ENCODE measurements at places on chromosomes 4 and X.

- H3K4me1 ChIP-seq: no peaks in the 10 kb centered on the region
- no peak overlapping the region for H3K4me3 ChIP-seq
- peaks cover 55% of the 10 kb centered on the region for H3K36me3 ChIP-seq
- H3K27ac ChIP-seq: peak overlapping the region; percentile 56
- no peak for DNase-seq
These were observed 105.8 kb upstream of the CBR4 start for GRCh38 chr4:169115897-169116254.

DNA sequence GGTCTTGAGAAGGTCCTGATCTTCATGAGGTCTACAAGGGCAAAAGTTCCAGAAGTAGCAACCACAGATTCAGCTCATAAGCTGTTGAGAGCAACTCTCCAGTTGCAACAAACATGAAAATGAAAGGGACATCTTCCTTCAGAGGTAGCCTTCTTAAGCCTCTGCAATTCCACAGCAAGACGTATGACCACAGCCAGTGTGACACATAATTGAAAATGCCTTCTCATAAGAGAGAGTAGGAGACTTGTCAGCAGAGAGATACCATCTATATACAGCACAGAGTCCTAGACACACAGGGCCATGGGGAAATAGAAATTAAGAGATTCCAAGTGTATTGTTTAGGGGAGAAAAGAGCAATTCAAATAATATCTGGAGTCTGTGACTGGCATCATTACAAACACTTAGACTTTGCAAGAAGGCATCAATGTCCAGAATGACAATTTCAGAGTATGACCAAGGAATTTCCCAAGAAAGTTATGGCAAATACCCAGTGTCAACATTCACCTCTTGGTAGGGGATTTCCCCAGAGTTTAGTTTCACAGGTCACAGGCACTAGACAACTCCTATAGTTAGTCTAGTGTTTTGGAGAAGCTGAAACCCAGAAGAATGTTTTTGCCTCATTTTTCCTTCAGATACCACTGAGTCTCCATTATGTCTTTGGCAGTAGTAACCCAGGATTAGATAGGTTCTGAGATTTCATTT lies 340.3 kb downstream of the ZNF674 start:
- no peaks in the 10 kb centered on the region for H3K4me1 ChIP-seq
- no peak overlapping the region for H3K4me3 ChIP-seq
- no peak overlapping the region for H3K27ac ChIP-seq
- DNase-seq: no peak
- H3K36me3 ChIP-seq: no peaks in the 10 kb centered on the region

DNA sequence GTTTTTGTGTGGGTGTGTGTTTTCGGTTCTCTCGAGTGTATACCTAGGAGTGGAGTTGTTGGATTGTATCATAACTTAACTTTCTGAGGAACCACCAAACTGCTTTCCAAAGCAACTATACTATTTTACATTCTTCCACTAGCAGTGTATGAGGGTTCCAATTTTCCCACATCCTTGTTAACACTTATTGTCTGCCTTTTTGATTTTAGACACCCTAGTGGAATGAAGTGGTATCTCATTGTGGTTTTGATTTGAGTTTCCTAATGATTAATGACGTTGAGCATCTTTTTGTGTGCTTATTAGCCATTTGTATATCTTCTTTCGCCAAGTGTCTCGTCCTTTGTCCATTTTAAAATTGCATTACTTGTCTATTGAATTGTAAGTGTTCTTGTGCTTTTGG lies 118.6 kb downstream of the REPS2 start:
- H3K36me3 ChIP-seq: no peaks in the 10 kb centered on the region
- H3K27me3 ChIP-seq: no peaks in the 10 kb centered on the region
- no peak for DNase-seq
- no peak overlapping the region for H3K27ac ChIP-seq
- H3K4me1 ChIP-seq: no peaks in the 10 kb centered on the region

DNA sequence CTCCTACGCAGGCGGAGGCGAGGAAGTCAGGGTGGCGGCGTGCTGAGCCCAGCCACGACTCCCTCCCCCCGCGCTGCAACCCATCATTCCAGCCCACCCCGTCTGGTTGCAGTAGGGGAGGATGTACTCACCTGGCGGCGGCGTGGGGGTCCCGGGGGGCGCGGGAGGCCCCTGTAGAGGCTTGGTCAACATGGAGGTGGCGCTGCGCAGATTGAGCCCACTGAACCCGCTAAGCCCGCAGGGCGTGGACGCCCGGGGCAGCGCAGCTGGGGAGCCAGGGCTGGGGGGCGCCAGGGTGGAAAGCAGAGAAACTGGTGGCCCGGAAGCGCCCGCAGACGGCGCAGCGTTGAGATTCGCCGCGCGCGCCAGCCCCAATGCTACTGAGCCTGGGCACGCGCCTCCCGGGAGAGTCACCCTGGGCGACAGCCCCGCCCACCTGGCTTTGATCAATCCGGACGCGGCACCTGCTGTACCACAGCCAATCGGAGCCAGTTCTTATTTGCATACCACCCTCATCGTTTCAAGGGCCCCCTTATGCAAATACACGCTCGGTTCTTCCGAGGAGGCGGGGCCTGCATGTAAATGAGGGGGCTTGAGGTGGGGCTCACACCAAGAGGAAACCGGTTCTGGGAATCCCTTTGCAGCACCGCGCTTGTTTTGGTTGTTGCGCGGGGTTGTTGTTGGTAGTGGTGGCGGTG lies at the start of gene PIM2:
PIM2 (minus strand) TSS at position 382 of the 698 bp plus-strand sequence; CDS start at position 192, 190 bp downstream.
- peaks cover 19% of the 10 kb centered on the region for H3K36me3 ChIP-seq
- DNase-seq: peak; percentile 93
- H3K4me1 ChIP-seq: peaks cover 28% of the 10 kb centered on the region

DNA sequence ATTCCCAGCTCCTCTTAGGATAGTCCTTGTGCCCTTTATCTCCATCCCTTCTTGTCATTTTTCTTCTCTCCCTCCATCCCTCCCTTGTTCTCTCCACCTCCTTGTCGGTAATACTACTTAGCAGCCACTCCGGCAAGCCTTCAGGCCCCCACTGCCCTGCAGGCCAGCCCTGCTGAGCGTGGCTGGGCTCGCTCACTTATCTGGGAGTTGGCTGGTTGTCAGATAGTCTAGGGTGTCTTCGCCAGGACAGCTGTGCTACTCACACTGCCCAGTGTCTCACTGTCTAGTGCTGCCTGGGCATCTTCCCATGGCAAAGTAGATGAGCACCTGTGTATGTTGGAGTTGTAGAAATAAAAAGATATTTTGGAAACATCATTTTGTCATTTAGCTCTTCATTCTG lies 75.0 kb downstream of the STK32B start:
- no peak overlapping the region for H3K27ac ChIP-seq
- DNase-seq: no peak
- no peaks in the 10 kb centered on the region for H3K36me3 ChIP-seq
- H3K4me1 ChIP-seq: no peaks in the 10 kb centered on the region

DNA sequence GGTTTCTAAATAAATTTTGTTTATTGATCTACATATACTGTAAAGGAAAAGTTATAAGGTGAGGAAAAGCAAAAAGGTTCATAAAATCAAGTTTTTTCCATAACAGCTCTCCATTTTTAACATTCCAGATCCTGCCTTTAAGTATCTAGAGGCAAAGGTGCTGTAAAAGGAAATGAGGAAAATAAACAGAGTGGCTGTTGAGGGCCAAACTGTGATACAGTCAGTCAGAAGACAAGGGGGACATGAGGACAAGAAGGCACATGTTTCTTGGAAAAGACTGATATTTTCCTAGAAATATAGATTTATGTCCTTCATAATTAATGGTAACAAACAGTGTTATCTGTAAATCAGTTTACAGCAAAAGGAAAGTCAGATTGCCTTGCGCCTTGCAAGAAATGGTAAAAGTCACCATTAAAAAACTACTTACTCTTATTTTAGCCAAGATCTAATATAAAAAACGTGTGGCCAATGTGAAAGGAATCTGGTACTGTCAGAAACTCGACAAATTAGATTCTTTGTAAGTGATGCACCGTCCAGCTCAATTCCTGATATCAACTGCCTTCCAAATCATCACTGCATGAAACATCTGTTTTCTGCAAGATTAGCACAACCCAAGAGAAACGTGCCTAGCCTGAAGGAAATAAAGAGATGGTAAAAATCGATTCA lies 34.0 kb upstream of the VEGFD start:
- H3K27me3 ChIP-seq: no peaks in the 10 kb centered on the region
- no peak overlapping the region for H3K4me3 ChIP-seq
- H3K27ac ChIP-seq: no peak overlapping the region
- H3K36me3 ChIP-seq: no peaks in the 10 kb centered on the region

- no peak overlapping the region for H3K27ac ChIP-seq
- H3K27me3 ChIP-seq: no peaks in the 10 kb centered on the region
- no peak for DNase-seq
- H3K4me1 ChIP-seq: peaks cover 40% of the 10 kb centered on the region
- peak overlapping the region; percentile 93 for H3K4me3 ChIP-seq
These were observed 1.3 kb downstream of the GAR1 start for GRCh38 chr4:109816894-109817293.

DNA sequence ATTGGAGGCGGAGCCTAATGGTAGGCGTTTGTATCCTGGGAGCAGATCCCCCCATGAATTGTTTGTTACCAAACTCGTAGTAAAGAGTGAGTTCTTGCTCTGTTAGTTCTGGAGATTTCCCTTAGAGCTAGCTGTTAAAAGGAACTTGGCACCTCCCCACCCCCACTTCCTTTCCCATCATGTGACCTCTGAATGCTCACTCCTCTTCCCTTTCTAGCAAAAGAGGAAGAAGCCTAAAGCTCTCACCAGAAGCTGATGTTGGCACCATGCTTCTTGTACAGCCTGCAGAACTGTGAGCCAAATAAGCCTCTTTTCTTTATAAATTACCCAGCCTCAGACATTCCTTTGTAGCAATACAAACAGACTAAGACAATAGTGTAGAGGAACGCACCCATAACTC lies 13.8 kb upstream of the ATOH1 start:
- H3K27ac ChIP-seq: no peak overlapping the region
- H3K4me3 ChIP-seq: no peak overlapping the region

GRCh38 chr4:42905591-42905990 lies 13.1 kb downstream of the GRXCR1 start:
- no peak overlapping the region for H3K27ac ChIP-seq
- no peaks in the 10 kb centered on the region for H3K4me1 ChIP-seq
- no peak for DNase-seq

- H3K36me3 ChIP-seq: no peaks in the 10 kb centered on the region
- no peak overlapping the region for H3K27ac ChIP-seq
- no peak for DNase-seq
- H3K4me1 ChIP-seq: peaks cover 16% of the 10 kb centered on the region
- H3K4me3 ChIP-seq: no peak overlapping the region
These were observed 656.6 kb downstream of the ANKRD50 start for GRCh38 chr4:124055896-124056295.

GRCh38 chr4:182863501-182863900 lies 53.7 kb downstream of the DCTD start:
- H3K36me3 ChIP-seq: no peaks in the 10 kb centered on the region
- DNase-seq: no peak
- no peak overlapping the region for H3K4me3 ChIP-seq
- peaks cover 7% of the 10 kb centered on the region for H3K4me1 ChIP-seq

DNA sequence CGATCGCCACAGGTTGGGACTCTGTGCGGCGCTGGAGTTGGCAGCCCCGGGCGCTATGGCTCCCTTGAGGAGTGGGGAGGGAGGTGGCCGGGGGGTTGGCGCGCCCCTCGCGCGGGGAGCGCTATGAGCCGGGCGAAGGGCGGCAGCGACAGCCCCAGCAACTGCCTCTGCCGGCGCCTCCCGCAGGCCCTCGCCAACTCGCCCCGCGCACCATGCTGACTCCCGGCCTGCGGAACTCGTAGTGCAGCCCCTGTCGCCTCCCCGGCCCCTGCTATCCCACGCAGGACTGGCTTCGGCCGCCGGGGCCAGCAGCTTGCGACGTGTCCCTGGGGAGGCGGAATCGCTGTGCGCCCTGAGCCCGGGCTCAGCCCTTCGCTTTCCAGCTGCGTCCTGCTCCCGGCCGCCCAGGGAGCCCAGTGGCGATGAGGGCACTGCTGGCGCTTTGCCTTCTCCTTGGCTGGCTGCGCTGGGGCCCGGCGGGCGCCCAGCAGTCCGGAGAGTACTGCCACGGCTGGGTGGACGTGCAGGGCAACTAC lies 415 bp downstream of the SHISA3 start:
- peaks cover 26% of the 10 kb centered on the region for H3K4me1 ChIP-seq
- H3K36me3 ChIP-seq: no peaks in the 10 kb centered on the region
- no peak overlapping the region for H3K27ac ChIP-seq

DNA sequence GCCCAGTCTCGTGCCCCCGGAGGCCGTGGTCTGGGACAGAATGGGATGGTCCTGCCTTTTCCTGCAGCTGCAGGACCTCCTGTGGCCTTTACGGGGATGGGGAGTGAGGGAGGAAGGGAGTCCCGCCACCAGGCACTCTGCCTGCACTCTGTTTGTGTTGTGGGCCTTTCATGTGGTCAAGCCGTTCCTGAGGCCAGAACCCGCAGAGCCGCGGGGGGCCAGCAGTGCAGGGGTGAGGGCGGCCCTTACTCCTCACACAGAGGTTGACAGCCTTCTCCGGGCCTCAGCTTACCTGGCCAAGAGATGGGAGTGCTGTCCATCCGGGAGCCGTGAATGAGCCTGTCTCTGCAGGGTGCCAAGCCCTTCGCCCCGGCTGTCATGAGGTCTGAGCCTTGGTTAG lies 230.7 kb downstream of the AFAP1 start:
- no peaks in the 10 kb centered on the region for H3K4me1 ChIP-seq
- H3K27ac ChIP-seq: no peak overlapping the region
- H3K27me3 ChIP-seq: no peaks in the 10 kb centered on the region
- DNase-seq: no peak
- H3K36me3 ChIP-seq: no peaks in the 10 kb centered on the region

GRCh38 chr4:104983615-104984179 lies 163.0 kb upstream of the TET2 start:
- H3K27ac ChIP-seq: no peak overlapping the region
- no peaks in the 10 kb centered on the region for H3K4me1 ChIP-seq
- DNase-seq: no peak
- H3K36me3 ChIP-seq: no peaks in the 10 kb centered on the region

- no peak for DNase-seq
- H3K27ac ChIP-seq: no peak overlapping the region
- H3K4me3 ChIP-seq: no peak overlapping the region
- H3K36me3 ChIP-seq: no peaks in the 10 kb centered on the region
- no peaks in the 10 kb centered on the region for H3K4me1 ChIP-seq
These were observed 93.9 kb downstream of the SH3KBP1 start for GRCh38 chrX:19793471-19793870.

- H3K4me1 ChIP-seq: no peaks in the 10 kb centered on the region
- no peak for DNase-seq
- H3K36me3 ChIP-seq: no peaks in the 10 kb centered on the region
- no peaks in the 10 kb centered on the region for H3K27me3 ChIP-seq
These were observed 427.2 kb downstream of the FAT4 start for GRCh38 chr4:125741825-125742452.

- no peak for DNase-seq
- H3K36me3 ChIP-seq: no peaks in the 10 kb centered on the region
- H3K27ac ChIP-seq: no peak overlapping the region
These were observed 95.1 kb upstream of the IQCM start for GRCh38 chr4:149910604-149911350.
